ENCODE measurements at places on chromosomes 5 and 9. TPM values are rescaled to one million over a fixed set of nuclear protein-coding genes. Genes with fewer than 3 reads are reported as not detected.
A peak's percentile ranks its signal among the peaks of the same experiment; 100 is the strongest.

- no peaks in the 10 kb centered on the region for H3K4me1 ChIP-seq
- H3K27ac ChIP-seq = no peak overlapping the region
- no peak for DNase-seq
- no peak overlapping the region for H3K4me3 ChIP-seq
Observed at GRCh38 chr5:170442391-170442790, 53.2 kb upstream of the KCNMB1 start.

DNA sequence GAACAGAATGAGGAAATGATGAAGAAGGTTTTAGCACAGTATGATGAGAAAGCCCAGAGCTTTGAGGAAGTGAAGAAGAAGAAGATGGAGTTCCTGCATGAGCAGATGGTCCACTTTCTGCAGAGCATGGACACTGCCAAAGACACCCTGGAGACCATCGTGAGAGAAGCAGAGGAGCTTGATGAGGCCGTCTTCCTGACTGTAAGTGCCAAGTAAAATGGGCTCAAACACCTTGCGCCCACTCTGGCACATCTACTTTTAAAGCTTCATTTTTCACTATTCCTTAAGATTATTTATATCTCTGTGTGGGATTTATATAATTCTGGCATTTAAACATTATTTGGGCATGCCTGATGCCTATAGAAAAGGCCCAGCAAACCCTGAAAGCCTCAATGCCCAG, 55.6 kb downstream of the CMYA5 start:
- H3K4me3 ChIP-seq = no peak overlapping the region
- peaks cover 10% of the 10 kb centered on the region for H3K4me1 ChIP-seq
- no peak for DNase-seq
- peaks cover 27% of the 10 kb centered on the region for H3K27me3 ChIP-seq

Gene PCDHGB7
- 0.11 TPM for total RNA-seq

DNA sequence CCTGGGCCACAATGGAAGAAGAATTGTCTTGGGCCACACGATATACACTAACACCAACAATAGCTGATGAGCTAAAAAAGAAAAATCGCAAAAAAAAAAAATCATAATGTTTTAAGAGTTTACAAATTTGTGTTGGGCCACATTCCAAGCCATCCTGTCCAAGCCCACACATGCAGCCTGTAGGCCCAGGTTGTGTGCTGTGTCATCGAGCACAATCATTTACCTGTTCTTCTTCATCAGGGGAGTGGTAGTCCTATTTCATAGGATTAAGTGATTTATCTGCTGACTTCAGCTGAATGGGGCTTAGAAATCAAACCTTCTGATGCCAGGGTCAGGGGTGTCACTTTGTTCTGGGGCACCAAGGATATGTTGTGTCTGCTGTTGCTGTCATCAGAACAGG, 44.6 kb upstream of the ELL2 start:
- DNase-seq = no peak
- H3K27ac ChIP-seq = no peak overlapping the region
- no peaks in the 10 kb centered on the region for H3K4me1 ChIP-seq
- no peaks in the 10 kb centered on the region for H3K36me3 ChIP-seq
- no peaks in the 10 kb centered on the region for H3K27me3 ChIP-seq

DNA sequence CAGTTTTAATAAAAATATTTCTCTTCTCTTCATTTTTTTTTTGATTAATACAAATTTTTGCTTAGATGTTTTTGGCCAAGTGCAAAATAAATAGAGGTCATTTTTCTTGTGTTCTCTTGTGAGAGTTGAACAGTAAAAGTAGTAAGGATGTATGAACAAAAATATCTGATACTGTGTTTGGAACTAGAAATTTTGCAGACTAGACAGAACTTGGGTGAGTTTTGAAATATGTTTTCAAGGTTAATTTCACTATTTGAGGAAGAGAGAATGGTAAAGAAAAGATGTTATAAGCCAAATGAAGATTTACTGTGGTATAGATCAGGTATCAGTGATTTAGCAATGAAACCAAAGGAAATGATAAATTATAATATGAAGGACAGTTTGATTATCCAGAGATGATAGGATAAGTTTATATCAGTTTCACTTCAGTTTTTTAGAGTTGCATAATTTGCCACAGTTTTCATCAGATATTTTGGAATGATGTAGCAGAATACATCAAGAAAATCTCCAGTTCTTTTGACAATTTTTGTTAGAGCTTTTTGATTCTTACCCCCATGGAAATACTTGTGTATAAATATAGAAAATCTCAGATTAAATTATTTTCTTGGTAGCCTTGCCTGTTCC, 147.9 kb upstream of the VCAN start:
- no peaks in the 10 kb centered on the region for H3K4me1 ChIP-seq
- H3K4me3 ChIP-seq = no peak overlapping the region
- H3K27me3 ChIP-seq = no peaks in the 10 kb centered on the region
- H3K36me3 ChIP-seq = no peaks in the 10 kb centered on the region

DNA sequence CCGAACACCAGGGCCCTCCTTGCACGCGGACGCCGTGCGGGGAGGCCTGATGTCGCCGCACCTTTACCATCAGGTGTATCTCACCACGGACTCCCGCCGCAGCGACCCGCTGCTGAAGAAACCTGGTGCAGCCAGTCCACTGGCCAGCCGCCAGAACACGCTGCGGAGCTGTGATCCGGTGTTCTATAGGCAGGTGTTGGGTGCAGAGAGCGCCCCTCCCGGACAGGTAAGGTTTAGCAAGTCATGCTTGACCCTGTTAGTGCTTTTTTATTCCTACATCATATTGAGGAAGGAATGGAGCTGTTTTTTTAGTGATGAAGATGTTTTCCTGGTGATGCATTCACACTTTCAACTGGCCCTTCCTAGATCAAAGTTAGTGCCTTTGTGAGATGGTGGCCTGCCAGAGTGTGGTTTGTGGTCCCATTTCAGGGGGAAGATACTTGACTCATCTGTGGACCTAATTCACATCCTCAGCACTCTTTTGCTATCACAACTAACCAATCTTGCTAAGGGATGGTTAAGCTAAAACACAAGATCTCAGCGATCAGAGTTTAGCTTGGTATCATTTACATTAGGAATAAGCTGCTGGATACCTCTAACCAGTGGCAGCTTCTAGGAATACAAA, 2.7 kb downstream of the PCDHGC3 start:
- H3K27me3 ChIP-seq = peaks cover 83% of the 10 kb centered on the region
- H3K36me3 ChIP-seq = no peaks in the 10 kb centered on the region
- H3K4me3 ChIP-seq = no peak overlapping the region
- H3K4me1 ChIP-seq = peaks cover 18% of the 10 kb centered on the region
- no peak overlapping the region for H3K27ac ChIP-seq

Gene PTPN3
- total RNA-seq = not detected

- H3K27ac ChIP-seq = no peak overlapping the region
- H3K27me3 ChIP-seq = no peaks in the 10 kb centered on the region
- H3K36me3 ChIP-seq = no peaks in the 10 kb centered on the region
- no peak for DNase-seq
Observed at GRCh38 chr5:62011089-62011664, 294.8 kb upstream of the KIF2A start.

- no peaks in the 10 kb centered on the region for H3K4me1 ChIP-seq
- H3K27me3 ChIP-seq = no peaks in the 10 kb centered on the region
- no peak overlapping the region for H3K27ac ChIP-seq
- H3K36me3 ChIP-seq = no peaks in the 10 kb centered on the region
- no peak overlapping the region for H3K4me3 ChIP-seq
Observed at GRCh38 chr5:114192108-114192507, 169.8 kb upstream of the KCNN2 start.

- H3K27me3 ChIP-seq = no peaks in the 10 kb centered on the region
- H3K27ac ChIP-seq = no peak overlapping the region
- no peaks in the 10 kb centered on the region for H3K4me1 ChIP-seq
Observed at GRCh38 chr9:104232781-104233341, 138.8 kb downstream of the SMC2 start.

DNA sequence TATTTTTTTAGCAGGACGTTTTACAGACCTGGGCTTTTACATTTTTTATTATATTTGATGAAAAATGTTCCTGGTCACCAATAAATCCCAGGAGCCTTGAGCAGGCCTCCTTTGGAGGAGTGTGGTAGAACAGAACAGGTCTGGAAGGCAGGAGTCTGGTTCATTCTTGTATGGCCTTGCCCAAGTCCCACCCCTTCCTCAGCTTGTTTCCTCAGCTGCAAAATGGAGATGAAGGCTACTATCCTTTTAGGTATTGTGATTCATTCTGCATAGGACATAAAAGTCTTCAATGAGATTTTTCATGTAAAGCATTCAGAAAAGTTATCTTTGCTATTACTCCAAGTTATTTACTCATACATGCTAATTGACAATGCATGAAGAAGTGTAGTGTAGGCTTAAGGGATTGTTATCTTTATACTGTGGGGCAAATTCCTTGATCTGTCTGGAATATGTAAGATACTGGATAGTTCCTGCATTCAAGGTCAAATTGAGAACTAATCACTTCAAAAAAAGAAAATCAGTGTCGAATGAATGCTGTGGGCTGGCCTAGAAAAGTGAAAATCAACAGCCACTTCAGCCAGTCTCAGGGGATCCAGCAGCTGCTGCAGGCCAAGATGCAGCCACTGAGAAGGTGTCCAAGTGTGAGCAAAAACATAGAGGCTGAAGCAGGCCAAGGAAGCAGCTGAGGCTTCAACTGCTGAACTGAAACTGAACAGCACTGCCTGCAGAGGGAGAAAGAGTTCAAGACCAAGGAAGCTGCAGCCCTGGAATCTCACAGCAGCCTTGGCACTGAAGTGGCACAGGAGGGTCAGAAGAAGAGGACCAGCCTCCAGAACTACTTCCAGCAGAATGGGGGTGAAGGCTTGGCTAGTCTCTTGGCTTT, 15.5 kb upstream of the SLC36A3 start:
- H3K4me3 ChIP-seq = no peak overlapping the region
- no peak overlapping the region for H3K27ac ChIP-seq
- H3K4me1 ChIP-seq = peaks cover 2% of the 10 kb centered on the region
- no peak for DNase-seq

- DNase-seq = no peak
- H3K4me1 ChIP-seq = peaks cover 30% of the 10 kb centered on the region
- no peaks in the 10 kb centered on the region for H3K27me3 ChIP-seq
- peak overlapping the region; percentile 99 for H3K4me3 ChIP-seq
Observed at GRCh38 chr9:122265149-122265915, 650 bp downstream of the MRRF start.

Gene RAB3C
- not detected for total RNA-seq

DNA sequence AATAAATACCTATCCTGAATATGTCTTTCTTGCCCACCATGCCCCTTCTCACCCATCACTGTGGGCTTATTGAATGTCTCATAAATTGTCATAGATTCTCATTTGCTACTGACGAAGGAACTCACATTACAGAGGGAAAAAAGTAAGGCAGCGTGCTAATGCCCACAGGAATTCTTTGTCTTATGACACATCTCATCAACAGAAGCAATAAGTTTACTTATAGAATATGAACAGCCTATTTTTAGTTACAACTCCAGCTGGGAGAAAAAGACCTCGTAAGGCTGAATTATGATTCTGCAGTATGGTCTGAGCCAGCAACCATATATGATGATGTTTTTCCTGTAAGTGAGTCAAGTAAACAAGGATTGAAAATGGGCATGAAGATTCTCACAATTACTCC, 22.4 kb upstream of the ATG10 start:
- H3K4me1 ChIP-seq = no peaks in the 10 kb centered on the region
- no peaks in the 10 kb centered on the region for H3K36me3 ChIP-seq
- H3K27me3 ChIP-seq = no peaks in the 10 kb centered on the region
- no peak overlapping the region for H3K4me3 ChIP-seq

Gene CCDC69
- 108 TPM for total RNA-seq

Gene BTNL8
- not detected for total RNA-seq

GRCh38 chr9:129143031-129143927, 32.1 kb downstream of the PTPA start:
- peak overlapping the region; percentile 63 for H3K27ac ChIP-seq
- H3K4me3 ChIP-seq = no peak overlapping the region
- no peaks in the 10 kb centered on the region for H3K27me3 ChIP-seq

- no peak for DNase-seq
- H3K4me1 ChIP-seq = no peaks in the 10 kb centered on the region
- H3K27me3 ChIP-seq = no peaks in the 10 kb centered on the region
- H3K4me3 ChIP-seq = no peak overlapping the region
- H3K27ac ChIP-seq = no peak overlapping the region
Observed at GRCh38 chr5:15575666-15576065, 75.7 kb downstream of the FBXL7 start.

Gene DAB2IP
- 0.25 TPM for total RNA-seq

Gene TUT7
- 46.6 TPM for total RNA-seq

DNA sequence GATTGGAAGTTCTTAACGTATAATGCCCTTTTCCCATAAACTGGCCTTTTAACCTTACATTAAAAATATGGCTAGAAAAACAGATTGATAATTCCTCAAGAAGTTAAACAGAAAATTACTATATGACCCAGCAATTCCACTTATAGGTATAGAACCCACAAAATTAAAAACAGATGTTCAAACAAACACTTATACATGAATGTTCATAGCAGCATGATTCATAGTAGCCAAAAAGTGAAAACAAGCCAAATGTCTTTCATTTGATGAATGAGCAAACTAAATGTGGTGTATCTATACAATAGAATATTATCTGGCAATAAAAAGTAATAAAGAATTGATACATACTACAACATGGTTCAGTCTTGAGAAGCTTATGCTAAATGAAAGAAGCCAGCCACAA, 35.5 kb downstream of the POU5F2 start:
- H3K4me1 ChIP-seq = peaks cover 3% of the 10 kb centered on the region
- no peak for DNase-seq
- peaks cover 2% of the 10 kb centered on the region for H3K36me3 ChIP-seq
- H3K27me3 ChIP-seq = no peaks in the 10 kb centered on the region
- no peak overlapping the region for H3K27ac ChIP-seq

DNA sequence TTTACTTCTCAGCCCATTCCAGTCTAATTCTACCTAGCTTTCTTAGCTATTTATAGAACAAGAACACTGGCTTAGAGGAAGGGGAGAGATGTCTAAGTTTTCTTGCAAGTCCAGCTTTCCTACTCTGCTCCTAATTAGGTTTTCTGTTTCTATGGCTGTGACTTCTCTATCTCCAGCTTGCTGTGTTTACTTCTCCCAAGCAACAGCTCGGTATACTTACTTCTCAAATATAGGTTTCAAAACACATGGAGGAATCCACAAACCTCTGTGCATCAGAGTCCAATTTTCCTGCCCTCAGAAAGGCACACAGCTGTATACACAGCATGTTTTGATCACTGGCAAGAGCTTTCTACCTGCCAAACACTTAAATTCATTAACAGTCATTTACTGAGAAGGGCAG, 17.4 kb upstream of the HMGCR start:
- H3K36me3 ChIP-seq = no peaks in the 10 kb centered on the region
- no peak overlapping the region for H3K4me3 ChIP-seq
- no peaks in the 10 kb centered on the region for H3K4me1 ChIP-seq
- no peak for DNase-seq

Gene OR1Q1
- total RNA-seq = not detected

Gene RIOK2
- total RNA-seq = 28.1 TPM

DNA sequence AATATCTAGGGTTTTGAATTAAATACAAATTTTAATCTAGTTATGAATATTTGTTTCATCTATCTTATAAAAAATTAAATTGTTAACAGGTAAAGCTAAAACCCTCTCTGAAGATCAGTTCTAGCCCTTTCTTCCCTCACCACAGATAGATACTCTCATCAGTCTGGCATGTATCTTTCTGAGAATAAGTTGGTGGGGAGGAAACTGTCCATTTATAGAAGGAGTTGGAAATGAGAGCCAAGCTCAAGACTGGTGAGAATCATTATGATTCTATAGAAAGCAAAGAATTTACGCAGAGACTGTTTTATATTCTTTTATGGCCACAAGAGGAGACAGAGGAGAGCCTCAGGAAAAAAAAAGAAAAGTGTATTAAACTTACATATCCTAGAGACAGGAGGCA, 59.0 kb downstream of the STARD4 start:
- peak overlapping the region; percentile 19 for H3K27ac ChIP-seq
- peaks cover 39% of the 10 kb centered on the region for H3K36me3 ChIP-seq
- DNase-seq = no peak
- H3K27me3 ChIP-seq = no peaks in the 10 kb centered on the region

GRCh38 chr5:98982880-98983279, 54.1 kb upstream of the CHD1 start:
- H3K27me3 ChIP-seq = peaks cover 5% of the 10 kb centered on the region
- no peaks in the 10 kb centered on the region for H3K4me1 ChIP-seq
- no peak overlapping the region for H3K27ac ChIP-seq
- H3K36me3 ChIP-seq = no peaks in the 10 kb centered on the region
- no peak overlapping the region for H3K4me3 ChIP-seq

Gene KIF12
- not detected for total RNA-seq
